Left ventricle myocardium superior (tissue), 1 donor: ENCODE measurements at places on chromosomes 7 and 10. TPM values are rescaled to one million over a fixed set of nuclear protein-coding genes. Genes with fewer than 3 reads are reported as not detected.

DNA sequence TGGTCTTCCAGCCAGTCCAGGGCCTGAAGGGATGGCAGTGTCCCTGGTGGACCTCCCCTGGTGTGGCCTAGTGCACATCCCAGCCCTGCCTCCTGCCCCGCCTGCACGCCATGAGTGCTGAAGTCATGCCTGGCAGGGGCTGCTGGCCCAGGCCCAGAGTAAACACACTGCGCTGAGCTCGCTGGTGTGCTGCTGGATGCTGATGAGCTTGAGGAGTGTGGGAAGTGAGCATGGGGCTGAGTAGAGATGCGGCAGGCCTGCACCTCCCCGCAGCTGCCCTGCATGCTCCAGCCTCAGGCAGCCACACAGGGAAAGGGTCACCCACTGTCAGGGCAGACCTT lies 43.2 kb downstream of the HTRA1 start:
- DNase-seq = peak; percentile 95

DNA sequence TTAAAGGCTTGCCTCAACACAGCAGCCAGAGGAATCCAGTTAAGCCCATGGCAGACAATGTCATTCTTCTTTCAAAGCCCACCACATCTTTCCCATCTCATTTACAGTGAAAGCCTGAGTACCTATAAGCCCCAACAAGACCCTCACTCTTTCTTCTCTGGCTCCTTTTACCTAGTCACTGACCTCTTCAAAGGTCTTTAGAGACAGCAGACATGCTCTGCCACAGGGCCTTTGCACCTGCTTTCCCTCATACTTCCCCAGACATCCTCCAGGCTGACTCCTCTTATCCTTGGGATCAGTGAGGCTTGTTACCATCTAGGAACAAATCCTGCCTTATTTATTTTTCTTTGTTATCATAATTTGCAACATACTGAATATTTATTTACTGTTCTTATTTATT lies 17.8 kb downstream of the HYAL4 start:
- DNase-seq = no peak

DNA sequence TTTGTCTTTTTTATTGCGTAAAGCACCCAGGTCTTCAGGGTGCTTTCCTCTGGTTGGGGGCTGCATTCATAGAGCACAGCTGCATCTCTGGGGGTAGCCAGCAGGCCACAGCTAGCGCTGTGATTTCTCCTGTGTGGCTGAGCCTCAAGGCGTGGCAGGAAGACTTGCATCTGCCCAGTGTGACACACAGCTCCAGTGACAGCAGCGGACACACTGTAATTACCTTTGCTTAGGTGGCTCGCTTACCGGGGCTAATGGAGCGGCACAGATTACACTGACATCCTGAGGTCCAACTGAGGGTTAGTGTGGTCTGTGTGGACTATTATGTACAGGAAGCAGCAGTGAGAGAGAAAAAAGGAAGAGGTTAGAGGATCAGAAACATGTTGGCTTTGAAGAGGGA lies 27.1 kb downstream of the ABCB4 start:
- DNase-seq = no peak

The SUN3 gene
- total RNA-seq = not detected

- DNase-seq = no peak
These were observed 18.9 kb upstream of the OPN4 start for GRCh38 chr10:86635402-86635801.

The SDK1 gene
- total RNA-seq = 2.5 TPM

DNA sequence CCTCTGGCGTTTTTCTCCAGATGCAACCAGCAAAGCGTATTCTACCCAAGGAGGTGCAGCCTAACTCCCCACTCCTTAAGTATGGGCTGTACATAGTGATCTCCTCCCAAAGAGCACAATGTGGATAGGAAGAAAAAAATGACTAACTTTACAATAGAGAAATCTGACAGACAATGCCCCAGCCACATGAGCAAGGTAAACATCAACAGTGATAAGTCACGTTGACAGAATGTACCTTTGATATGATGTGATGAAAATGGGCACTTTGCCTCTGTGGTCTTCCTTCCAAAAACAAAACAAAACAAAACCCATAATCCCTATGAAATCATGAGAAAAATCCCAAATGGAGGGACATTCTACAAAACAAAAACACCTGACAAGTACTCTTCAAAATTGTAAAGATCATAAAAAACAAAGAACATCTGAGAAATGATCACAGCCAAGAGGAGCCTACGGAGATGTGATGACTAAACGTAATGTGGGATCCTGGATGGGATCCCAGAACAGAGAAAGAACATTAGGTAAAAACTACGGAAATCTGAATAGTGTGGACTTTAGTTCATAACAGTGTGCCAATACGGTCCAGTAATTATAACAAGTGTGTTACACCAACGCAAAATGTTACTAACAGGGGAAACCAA lies 50.6 kb downstream of the ABLIM1 start:
- DNase-seq = no peak

The CHST3 gene
- 18.5 TPM for total RNA-seq

The RARRES2 gene
- 18.7 TPM for total RNA-seq

GRCh38 chr7:70638158-70639107 lies 493.5 kb upstream of the GALNT17 start:
- no peak for DNase-seq

GRCh38 chr7:86733783-86734182 lies 90.1 kb downstream of the GRM3 start:
- DNase-seq = no peak

- DNase-seq = no peak
These were observed 58.0 kb upstream of the PAX2 start for GRCh38 chr10:100687143-100688003.

DNA sequence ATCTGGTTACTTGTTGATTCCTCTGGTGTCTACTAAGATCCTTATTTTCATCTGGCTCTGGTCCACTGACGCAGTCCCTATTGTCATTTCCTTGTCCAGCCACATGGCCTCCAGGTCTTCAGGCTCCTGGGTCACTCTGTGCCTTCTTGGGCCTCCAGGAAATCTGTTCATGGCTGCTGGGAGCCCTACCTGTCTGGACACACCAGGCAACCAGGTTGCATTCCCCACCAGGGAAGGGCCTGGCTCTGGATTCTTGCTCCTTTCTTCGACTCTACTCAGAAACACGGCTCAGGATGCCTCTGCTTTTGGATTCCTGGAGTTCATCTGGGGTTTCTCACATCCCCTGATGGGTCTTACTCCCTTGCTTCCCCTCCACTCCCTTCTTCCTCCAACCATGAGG lies 8.0 kb upstream of the PPIF start:
- DNase-seq = no peak

DNA sequence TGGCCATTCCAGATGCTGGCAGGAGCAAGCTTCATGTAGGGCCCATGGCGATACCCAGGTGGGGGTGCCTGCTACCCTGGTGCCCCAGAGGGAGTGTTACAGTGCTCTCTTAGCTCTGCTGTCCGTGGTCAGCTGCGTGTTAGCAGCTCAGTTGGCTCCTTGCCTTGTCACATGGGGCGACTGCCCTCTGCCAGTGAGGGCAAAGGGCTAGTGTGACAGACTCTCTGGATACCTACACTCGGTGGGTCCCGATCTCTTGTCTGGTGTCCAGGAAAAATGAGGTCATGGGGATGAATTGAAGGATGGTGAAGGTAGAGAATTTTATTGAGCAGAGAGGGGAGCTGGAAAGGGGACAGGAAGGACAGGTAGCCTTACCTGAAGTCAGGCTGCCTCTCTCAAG lies 152.2 kb downstream of the CYP26A1 start:
- no peak for DNase-seq

- DNase-seq = no peak
These were observed 118.2 kb upstream of the DPP6 start for GRCh38 chr7:153934048-153934447.

The C10orf53 gene
- total RNA-seq = not detected

GRCh38 chr10:131196176-131196885 lies 115.2 kb downstream of the TCERG1L start:
- no peak for DNase-seq

The RSBN1L gene
- 10.1 TPM for total RNA-seq

GRCh38 chr7:27178366-27178765 lies 4.2 kb upstream of the HOXA10 start:
- DNase-seq = no peak

- no peak for DNase-seq
These were observed 222.6 kb downstream of the EBF3 start for GRCh38 chr10:129741280-129741977.

The C10orf67 gene
- total RNA-seq = 0.62 TPM

DNA sequence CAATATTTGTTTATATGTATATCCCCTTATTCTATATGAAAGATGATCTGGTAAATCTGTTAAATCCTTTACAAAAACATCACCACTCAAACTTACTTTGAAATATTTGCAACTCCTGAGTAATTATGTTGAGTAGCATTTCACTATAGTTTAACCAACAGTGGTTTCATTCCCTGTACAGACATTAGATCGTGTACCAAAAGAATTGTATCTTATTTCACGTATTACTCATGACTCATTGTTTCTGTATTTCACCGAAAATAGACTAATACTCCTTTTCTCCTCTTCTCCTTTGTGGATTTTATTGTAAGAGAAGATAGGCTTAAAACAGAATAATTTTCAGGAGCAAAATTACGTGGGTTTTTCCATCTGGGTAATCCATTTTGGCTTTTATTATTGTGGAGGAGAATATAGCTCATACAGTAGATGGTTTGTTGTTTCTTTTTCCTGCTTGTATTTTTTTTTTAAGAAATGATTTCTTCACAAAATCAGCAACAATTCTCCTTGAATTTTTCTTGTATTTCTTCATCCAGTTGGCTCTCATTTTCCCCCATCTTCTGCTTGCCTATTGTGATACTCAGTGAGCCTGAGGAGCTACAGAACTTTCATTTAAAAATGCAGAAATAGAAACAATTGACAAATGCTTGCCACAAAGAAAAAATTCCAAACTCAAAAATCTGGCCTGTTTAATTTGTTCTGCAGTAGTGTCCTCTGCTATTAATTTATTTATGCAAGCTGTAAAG lies 90.6 kb upstream of the OIT3 start:
- no peak for DNase-seq

The ERLIN1 gene
- 7.8 TPM for total RNA-seq

The TNRC18 gene
- 29.5 TPM for total RNA-seq

- DNase-seq = no peak
These were observed 122.3 kb downstream of the TRIL start for GRCh38 chr7:28835800-28836199.
